ENCODE measurements at places on chromosomes 2 and 18.

DNA sequence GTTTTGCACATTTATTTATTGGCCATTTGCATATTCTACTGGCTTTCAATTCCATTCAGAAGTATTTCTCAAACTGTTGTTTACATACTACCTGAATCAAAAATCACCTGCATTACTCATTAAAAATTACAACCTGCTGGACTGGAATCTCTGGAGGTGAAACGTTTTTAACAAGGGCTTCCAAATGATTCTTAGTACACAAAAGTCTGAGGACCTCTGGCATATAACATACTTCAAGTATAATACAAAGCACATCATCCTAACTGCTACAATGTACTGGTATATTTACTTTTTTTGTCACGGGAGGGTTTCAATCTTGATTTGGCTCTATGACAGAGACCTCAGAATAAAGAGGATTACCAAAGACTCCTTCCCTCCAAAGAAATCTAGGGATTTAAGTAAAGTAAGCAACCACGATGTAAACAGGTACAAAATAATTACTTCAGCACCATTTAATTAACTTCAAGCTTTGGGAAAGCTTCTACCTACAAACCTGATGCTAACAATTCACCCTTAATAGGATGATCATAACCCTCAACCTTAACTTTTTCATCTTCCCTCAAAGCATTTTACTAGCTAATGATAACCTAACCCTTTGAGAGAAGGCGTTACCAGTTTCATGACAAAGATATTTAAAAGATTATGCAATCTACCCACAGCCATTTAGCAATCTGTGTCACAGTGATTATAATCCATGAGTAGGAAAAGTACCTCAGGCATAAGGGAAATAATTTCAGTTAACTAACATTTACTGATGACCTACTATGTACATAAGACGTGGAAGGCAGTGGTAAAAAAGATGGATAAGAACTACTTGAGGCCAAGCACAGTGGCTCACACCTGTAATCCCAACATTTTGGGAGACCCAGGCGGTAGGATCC, 24.7 kb downstream of the ATAD2B start:
- peak; percentile 41 for DNase-seq

- peak; percentile 68 for DNase-seq
Observed at GRCh38 chr18:46053368-46054095, 18.5 kb downstream of the PSTPIP2 start.

DNA sequence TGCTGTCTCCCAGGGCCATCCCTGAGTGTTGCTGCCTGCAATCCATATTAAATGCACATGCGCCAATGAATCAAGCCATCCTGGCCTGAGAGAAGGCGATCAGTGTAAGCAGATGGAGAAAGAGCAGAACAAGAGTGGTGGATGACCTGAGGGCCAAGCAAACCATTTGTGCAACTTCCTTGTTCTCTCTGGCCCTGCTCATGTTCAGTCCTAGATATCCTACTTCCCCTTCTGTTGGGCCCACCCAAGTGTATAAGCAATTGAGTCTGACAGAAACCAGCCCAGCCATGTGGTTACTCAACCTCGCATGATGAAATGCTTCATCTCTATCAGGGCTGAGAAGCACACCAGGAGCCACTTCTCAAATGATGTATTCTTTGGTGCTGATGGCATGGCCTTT, 383.1 kb upstream of the ID2 start:
- no peak for DNase-seq

- no peak for DNase-seq
Observed at GRCh38 chr18:49907346-49907929, 94.1 kb upstream of the ACAA2 start.

- DNase-seq = peak; percentile 63
Observed at GRCh38 chr2:217231212-217231611, 371.3 kb upstream of the TNP1 start.

DNA sequence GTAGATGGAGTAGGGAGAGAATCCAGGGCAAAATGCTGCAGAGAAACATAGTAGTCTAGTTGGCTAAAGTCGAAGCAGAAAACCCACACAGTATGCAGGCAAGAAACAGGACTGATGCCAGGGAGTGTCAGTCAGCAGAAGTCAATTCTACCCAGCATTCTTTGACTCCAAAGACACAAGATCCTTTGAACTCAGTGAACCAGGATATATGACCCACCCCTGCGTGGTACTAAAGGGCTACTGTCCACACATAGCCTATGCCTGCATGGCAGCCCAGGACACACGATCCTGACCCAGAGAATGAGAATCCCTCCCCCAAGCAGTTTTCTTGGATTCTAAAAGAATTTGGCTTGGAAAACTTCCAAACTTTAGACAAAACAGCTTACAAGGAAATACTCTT, 42.5 kb downstream of the ALK start:
- no peak for DNase-seq

- no peak for DNase-seq
Observed at GRCh38 chr2:241870611-241871537, 1.3 kb downstream of the RTP5 start.

DNA sequence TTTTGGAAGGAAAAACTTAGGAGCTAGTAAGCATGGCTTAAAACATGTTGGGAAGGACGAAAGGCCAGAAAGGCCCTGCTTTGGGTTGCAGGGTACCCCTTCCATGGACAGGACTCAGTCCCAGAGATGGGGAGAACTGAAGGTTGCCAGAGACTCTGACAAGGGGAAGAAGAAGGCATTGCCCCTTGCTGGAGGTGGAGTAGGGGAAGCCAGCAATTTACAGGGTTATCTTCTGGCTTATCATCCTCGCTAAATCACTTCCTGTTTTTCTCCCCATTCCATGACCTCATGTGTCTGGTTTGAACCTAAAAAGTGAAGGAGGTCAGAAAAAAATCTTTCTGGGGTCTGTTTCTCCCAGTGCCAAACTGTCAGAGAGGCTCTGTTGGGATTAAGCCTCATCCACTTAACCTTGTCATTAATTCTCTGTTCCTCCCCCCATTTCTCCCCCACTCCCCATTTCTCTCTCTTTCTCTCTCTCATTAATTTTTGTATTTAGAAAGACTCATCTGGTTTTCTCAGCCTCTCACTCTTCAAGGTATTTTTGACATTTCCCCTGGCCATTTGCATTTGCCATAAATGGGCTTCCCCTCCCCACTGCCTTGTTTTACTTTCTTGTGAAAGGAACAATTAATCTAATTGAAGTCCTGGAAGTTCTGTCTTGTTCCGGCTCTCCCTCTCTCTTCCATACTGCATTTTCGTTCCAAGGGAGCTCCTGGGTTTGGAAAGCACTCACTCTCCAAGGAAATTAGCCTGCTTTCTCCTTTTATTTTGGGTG, 17.4 kb downstream of the NRP2 start:
- DNase-seq = no peak

- DNase-seq = no peak
Observed at GRCh38 chr2:134766583-134766982, 47.8 kb upstream of the TMEM163 start.

- DNase-seq = no peak
Observed at GRCh38 chr2:108834620-108835019, 48.0 kb downstream of the CCDC138 start.

DNA sequence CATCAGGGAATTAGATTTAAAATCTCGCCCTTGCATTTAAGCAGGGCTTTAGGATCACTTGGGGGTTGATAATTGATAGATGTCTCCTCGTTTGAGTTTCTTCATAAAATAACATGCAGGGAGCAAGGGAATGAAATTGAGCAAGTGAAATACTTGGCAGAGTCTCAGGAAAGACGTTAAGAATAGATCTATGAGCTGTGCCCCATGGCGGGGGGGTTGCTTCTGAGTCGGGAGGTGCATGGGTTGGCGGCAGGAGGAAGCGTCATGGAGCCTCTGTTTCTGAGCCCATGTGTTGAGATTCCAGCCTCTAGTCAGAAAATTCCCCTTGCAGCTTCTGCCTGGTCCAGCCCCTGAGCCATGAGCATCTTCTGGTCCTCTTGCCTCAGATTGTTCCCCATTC, 82.0 kb downstream of the APOB start:
- DNase-seq = no peak

- DNase-seq = no peak
Observed at GRCh38 chr2:142290931-142291330, 160.1 kb upstream of the LRP1B start.

DNA sequence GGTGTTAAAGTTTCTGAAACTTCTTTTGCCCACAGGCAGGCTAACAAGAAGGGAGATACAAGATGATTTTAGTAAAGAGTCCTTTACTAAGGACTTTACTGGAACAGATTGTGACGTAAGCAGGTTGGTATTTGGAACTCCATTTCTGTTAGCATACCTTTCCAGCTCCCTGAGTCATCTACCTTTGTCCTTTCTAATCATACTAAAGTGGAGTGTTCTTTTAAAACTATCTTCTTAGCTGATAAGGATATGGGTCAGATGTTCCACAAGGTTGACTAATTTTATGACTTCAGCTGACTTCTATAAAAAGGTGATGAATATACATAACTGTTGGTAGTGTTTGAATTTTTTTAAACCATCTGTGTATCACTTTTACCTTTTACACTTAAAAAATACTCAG, 21.1 kb downstream of the UGP2 start:
- DNase-seq = peak; percentile 48

- DNase-seq = no peak
Observed at GRCh38 chr2:55169915-55170314, 62.2 kb downstream of the CLHC1 start.

DNA sequence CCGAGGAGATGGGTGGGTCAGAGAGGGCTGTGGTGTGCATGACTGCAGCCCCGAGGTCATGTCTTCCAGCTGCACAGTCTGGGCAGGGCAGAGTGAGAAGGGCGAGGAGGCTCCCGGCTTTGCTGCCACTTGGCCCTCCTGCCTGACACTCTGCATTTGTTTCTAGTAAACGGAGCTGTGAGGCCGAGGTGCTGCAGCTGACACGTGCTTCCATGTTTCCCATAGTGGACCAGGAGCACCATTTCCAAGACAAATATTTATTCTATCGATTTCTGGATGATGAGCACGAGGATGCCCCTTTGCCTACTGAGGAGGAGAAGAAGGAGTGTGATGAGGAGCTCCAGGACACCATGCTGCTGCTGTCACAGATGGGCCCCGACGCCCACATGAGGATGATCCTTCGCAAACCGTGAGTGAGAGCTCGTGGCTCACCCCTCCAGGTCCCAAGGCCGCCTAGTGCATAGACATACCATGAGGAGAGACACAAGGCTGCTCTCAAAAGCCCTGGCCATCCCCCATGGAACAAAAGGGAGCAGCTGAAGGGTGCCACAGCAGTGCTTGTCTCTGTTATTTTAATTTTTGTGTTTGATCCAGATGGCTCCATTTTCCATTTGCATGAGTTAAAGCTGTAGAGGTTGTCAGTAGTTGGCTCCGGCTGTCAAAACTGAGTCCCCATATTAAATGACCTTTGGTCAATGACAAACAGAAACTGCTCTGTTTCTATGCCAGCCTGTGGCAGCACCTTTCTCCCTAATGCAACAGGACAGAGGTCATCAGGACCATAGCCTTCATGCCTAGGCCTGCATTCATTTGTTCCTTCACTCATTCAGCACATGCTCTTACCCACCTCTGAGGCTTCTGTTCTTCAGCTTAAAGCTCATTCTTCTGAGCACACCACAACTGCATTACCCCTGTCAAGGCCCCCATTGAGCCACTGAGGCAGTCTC, 108.3 kb upstream of the MAP3K20 start:
- DNase-seq = no peak

- DNase-seq = no peak
Observed at GRCh38 chr2:127625572-127625951, 20.4 kb upstream of the GPR17 start.

- DNase-seq = no peak
Observed at GRCh38 chr2:101374821-101375561, 12.3 kb downstream of the CREG2 start.

DNA sequence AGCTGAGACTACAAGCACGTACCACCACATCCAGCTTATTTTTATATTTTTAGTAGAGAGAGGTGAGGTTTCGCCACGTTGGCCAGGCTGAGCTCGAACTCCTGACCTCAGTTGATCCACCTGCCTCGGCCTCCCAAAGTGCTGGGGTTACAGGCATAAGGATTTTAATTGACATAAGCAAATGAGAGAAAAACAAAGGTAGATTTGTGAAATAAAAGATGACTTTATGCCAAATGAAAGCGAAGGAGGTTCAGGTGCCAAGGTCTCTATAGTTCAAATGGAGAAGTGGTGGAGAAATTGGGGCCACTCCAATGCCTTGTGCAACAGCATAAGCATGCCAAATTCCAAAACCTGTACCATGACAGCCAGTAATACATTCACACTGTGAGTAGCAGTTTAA, 180.6 kb downstream of the MREG start:
- DNase-seq = no peak

DNA sequence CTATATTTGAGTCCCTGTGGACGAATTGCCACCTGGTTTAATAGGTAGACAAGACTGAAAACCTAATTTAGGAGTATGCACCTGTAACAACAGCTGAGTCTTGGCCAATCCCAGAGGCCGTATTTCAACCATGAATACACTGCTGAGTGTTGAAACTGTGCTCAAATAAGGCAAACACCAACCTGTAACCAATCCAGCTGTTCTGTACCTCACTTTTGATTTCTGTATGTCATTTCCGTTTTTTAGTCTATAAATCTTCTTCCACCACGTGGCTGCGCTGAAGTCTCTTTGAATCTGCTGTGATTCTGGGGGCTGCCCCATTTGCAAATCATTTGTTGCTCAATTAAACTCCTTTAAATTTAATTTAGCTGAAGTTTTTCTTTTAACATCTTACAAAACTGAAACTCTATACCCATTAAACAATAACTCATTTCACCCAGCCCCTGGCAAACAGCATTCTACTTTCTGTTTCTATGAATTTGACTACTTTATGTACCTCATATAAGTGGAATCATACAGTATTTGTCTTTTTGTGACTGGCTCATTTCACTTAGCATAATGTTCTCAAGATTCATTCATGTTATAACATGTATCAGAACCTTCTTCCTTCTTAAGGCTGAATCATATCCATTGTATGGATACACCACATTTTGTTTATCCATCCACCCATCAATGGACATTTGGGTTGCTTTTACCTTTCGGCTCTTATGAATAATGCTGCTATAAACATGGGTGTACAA, 7.5 kb upstream of the YPEL5 start:
- no peak for DNase-seq

DNA sequence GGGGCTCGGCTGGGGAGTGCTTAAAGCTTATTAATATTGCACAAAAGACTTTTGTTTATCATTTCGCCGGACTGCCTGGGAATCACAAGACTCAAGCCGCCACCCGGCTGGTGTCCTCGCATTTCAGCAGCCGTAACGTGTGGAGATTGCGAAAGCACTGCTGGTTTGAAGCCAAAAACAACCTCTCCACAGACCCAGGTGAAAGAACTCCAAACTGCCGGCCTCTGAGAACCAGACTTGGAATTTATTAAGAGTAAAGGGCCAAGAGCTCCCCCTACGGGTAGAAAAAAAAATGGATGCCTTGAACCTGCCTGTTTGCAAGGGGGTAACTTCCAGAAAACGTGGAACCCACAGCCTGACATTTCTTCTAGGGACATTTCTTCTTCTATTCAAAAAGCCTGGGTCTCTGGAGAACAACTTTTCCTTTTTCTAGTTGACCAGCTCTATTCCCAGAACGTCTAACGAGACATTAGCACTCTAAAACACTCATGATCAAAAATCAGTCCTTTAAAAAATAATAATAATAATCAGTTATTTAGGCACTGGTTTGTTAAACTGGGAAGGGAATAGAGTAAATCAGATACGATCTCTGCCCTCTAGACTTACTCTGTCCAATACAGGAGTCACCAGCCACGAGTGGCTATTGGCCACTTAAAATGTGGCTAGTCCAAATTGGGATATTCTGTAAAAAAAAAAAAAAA, 216.3 kb downstream of the C1D start:
- DNase-seq = peak; percentile 98

GRCh38 chr2:216116418-216116817, 7.3 kb downstream of the XRCC5 start:
- DNase-seq = no peak

- DNase-seq = no peak
Observed at GRCh38 chr18:66168685-66169235, 417.9 kb downstream of the CDH7 start.

GRCh38 chr2:29220506-29221270, 105.5 kb downstream of the CLIP4 start:
- DNase-seq = no peak

All from IMR-90 (cell line).